ENCODE measurements at places on chromosomes 2 and 18.
A peak's percentile ranks its signal among the peaks of the same experiment; 100 is the strongest.

DNA sequence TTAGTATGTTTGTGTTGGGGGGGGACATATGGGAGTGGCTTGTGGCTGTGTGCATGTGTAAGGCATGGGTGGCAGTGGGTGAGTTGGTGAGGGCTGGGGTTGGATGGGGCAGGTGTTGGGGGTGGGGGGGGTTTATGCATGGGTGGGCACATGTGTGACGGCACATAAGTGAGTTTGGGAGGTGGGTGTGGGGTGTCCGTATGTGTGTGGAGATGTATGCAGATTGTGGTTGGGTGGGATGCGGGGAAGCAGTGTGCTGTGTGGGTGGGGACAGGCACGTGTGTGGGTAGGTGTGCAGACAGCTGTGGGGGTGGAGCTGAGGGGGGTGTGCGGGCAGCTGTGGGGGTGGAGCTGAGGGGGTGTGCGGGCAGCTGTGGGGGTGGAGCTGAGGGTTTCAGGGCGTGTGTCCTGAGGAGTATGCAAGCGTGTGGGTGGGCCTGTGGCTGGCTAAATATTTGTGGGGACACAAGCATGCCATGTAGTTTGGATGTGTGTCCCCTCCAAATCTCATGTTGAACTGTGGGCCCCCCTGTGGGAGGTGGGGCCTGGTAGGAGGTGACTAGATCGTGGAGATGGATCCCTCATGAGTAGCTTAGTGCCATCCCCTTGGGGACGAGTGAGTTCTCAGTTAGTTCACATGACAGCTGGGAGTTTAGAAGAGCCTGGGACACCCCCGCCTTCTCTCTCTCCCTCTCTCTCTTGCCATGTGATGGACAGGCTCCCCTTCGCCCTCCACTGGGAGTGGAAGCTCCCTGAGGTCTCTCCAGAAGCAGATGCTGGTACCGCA lies 59.4 kb downstream of the ANKMY1 start:
- no peak for DNase-seq

- DNase-seq, result no peak
Observed at GRCh38 chr2:138676619-138677021, 103.6 kb downstream of the NXPH2 start.

GRCh38 chr18:42861271-42861670 lies 254.2 kb downstream of the RIT2 start:
- peak; percentile 57 for DNase-seq

GRCh38 chr18:13452871-13453680 lies 234.5 kb downstream of the LDLRAD4 start:
- DNase-seq, result no peak

DNA sequence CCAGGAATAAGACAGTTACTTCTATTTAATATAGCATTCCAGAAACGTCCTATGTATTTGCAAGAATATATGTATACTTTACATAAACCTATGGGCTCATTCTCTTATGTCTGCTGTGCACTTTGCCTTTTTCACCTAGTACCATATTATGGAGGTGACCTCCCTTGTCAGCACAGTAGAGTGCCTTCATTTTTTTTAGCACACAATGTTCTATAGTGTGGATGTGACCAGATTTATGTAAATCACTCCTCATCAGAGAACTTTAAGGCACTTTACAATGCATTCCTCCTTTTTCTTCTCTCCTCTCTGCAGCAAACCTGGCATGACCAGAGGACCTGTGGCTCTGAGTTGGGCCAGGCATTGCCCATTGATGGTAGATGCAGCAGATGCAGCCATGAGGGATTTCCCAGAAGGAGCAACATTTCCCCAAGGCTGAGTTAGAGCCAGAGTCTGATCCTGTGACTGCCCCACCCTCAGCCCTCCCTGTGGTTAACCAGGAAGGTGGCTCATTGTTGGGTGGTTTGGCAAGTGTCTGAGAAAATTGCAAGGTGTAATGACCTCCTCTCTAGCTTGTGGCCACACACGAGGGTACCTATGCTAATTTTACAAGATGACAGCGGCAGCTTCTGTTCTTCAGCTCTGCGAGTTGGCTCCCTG lies 76.5 kb upstream of the DLX2 start:
- no peak for DNase-seq

GRCh38 chr2:9262671-9263171 lies 56.1 kb downstream of the ASAP2 start:
- DNase-seq, result no peak

GRCh38 chr2:210459407-210459806 lies 17.2 kb downstream of the LANCL1 start:
- DNase-seq, result no peak

DNA sequence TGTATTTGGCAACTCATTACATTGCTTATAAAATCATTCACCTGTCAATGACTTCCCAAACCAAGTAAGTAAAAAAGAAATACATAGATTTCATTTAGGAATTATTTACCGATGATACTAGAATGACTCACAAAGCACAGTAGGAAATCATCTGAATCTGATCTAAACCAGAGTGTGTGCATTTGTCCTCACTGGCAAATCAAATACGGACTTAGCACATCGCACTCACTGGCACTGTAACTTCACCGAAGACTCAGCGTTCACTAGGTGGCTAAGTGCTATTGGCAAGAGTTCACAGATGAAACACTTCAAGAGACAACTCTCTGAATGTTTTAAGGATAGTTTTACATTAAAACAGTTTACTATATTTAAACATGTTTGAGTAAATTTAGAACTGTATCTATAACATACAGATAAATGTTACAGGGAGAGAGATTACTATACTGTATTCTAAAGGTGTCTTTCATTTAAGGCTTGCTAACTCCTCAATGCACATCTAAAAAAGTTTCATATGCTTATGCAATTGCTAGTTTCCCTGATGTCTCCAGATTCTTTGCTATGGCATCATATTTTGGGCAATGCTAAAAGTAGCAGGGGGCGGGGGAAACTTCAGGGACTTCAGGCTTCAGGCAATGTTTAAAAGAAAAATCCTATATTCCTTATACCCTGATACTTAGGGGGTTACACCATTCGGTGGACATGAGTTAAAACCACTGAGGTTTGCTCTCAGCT lies 48.8 kb downstream of the STK39 start:
- DNase-seq, result no peak

DNA sequence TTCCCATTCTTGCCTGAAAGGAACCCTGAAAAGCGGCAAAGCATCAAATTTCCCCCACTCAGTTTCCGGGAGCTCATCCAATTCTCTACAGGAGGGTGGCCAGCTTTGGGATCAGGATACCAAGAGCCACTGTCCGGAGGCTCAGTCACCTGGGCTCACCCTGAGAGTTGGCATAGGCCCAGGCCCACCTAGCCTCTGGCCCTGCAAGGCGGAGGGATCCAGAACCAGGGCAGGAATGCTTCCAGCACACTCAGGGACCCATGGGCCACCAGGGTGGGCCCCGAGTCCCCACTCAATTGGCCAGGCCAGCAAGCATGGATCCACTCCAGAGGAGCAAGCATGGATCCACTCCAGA lies 432.9 kb upstream of the MYT1L start:
- DNase-seq, result no peak

- DNase-seq, result no peak
Observed at GRCh38 chr18:76920974-76921373, 98.6 kb downstream of the ZNF236 start.

GRCh38 chr18:60446821-60447220 lies 74.2 kb upstream of the MC4R start:
- no peak for DNase-seq

GRCh38 chr2:33210626-33211025 lies 263.9 kb downstream of the LTBP1 start:
- no peak for DNase-seq

DNA sequence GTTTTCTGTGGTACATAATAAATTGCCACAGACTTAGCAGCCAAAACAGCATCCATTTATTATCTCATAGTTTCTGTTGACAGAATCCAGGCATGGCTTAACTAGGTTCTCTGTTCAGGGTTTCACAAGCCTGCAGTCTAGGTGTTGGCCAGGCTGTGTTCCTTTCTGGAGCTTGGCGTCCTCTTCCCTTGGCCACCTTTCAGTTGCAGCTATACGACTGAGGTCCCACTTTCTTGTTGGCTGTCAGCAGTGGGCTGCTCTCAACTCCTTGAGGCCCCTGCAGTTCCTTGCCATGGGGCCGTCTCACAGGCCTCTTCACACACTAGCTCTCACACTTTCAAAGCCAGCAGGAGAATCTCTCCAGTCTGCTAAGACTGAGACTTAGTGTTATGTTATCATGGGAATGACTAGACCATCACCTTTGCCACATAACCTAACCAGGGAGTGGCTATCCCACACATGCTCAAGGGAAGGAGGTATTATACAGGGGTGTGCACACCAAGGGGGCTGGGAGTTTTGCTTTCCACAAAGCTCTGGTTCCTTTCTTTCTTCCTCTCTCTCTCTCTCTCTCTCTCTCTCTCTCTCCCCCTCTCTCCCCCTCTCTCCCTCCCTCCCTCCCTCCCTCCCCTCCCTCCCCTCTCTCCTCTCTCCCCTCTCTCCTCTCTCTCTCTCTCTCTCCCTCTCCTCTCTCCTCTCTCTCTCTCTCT lies 15.8 kb downstream of the RIOK3 start:
- DNase-seq, result no peak

DNA sequence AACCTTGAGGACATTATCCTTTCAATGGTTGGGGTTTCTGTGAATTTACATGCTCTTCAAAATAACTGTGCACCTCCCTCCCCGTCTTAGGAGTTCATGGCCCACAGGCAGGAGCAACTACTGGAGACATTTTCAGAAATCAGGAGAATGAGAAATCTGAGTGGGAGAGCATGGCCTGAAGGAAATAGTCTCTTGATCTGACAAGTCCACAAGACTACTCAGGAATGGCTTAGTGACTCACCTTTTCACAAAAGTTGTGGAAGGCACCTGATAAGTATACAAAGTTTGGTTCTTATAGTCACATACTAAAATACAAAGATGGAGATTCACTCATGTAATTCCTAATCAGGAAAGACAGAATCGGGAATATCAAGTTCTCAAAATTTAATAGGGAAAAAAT lies 83.6 kb upstream of the NCKAP5 start:
- DNase-seq, result no peak

Measured in OCI-M1 (cell line).